ENCODE measurements at places on chromosomes 4 and X.

GRCh38 chr4:5801696-5802095, 90.7 kb downstream of the EVC start:
- no peak for DNase-seq

GRCh38 chrX:73398185-73398914, 48.5 kb upstream of the CDX4 start:
- no peak for DNase-seq

GRCh38 chr4:7805533-7806337, 133.9 kb downstream of the AFAP1 start:
- DNase-seq = no peak

GRCh38 chrX:38552721-38553120, 8.6 kb upstream of the TSPAN7 start:
- DNase-seq = no peak

DNA sequence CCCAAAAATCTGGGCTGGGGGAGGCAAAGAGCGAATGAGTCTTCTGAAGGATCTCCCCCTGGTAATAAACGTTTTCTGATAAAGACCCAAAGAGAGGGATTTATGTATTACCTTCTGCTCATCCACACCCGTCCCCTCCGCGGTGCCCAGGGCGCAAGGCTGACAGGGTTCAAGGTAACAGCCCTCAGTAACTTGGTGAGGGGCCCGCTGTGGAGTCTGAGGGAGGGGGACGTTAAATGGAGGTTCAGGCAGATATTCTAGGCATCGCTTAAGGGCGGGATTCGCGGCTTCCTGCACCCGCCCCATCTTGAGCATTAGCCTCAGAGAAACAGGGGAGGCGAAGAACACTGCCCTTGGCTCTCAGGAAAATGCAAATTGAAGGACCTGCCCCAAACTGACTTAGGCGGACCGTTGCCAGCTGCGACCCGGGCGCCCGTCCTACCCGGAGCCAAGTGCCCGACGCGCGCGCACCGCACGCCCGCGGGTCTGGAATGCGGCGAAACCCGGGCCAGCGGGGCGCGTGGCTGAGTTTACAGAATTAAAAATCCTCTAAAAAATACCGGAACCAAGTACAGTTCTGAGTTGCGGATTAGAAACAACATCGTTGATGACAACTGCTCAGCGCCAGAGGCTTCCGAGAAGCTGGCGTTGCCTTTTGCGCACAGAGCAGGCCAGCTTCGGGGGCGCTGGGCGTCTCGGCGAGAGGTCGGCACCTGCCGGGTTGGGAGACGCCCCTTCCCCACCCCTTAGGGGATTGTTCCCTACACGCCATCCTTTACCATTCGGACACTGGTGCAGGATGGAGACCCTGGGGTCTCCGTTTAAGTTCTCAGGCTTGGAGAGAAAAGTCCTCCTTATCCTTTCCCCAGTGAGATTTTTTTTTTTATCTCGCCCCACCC, 2.8 kb downstream of the HELT start:
- no peak for DNase-seq

- DNase-seq = no peak
These were observed 4.9 kb upstream of the TLR8 start for GRCh38 chrX:12901486-12901885.

- no peak for DNase-seq
These were observed 90.9 kb downstream of the COMMD8 start for GRCh38 chr4:47372561-47372960.

DNA sequence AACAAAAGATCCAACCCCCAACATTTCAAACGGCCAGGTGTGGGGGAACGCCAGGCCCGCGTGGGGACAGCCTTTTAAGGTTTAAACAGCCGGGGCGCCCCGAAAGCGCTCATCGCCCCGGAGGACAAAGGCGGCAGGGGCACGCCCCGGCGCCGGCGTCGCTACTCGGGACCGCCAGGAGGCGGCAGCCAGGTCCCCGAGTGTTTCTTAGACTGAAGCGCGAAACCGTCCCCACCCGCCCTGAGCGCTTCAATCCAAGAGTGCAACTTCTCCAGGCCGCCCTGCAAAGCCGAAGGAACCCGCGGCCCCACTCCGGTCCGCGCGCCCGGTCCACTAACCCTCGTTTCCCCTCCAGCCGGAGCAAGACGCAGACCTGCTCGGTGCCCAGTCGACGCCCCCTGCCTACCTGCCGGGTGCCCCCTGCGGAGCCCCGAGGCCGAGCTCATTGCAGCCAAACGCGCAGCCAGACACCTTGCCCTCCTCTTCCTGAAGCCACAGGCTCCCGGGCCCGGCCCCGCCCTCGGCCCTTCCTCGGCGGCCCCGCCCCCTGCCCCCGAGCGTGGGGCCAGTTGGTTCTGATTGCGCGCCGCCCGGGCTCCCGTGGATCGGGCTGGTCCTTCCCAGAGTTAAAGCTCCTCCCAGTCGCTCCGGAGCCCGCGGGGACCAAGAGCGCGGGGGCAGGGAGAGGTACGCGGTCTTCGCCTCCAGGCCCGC, at the start of gene CASP6:
Gene CASP6, minus strand, starts transcription at position 496 of the 714 bp plus-strand sequence. Its CDS starts 50 bp downstream, at position 446.
- peak; percentile 72 for DNase-seq

DNA sequence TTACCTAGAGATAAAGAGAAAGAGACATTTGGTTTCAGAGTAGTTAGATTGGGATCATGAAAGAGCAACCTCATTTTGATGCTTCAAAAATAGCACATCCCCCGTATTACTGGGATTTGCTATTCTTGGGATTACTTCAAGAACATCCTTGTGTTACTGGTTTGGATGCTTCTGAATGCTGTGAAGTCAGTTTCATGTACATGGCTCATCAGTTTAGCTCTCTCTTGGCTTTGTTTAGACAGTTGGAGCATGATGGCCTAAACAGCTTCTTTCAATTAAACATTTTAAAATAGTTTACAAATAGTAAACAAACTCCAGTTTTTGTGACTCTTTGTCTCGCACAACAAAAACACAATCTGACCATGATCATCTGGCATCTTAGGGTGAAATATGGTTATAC, 23.9 kb downstream of the HTT start:
- DNase-seq = no peak

- no peak for DNase-seq
These were observed 1.5 kb downstream of the ARAP2 start for GRCh38 chr4:36242629-36243354.

DNA sequence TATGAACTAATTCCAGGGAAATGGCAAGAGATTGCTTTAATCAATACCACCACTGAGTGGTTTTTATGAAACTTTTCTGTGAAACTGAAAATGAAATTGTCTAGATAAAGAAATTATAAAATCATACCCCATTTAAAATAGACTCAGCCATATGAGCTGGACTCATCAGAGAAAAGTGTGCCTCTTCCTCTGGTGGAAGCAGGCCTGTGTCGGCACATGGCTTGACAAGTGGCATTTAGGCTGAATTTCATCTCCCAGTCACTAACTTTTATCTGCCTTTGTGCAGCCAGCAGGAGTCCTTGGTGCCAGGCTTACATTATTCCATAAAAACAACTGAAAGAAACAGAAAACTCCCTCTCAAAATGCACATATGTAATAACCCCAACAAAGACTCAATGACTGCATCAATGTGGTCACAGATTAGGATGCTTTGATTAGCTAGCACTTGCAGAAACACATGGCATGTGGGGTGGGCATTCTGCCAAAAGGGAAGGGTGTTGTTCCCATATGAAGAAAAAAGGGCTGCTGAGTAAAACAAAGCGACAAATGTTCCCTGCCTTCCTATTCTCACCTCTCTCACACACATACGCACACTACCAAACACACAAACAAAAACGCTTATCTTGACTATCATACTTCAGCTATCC, 232.3 kb downstream of the PABPC4L start:
- no peak for DNase-seq

GRCh38 chrX:153478746-153479145, 8.4 kb upstream of the HAUS7 start:
- DNase-seq = no peak

- no peak for DNase-seq
These were observed 2.9 kb upstream of the MTM1 start for GRCh38 chrX:150565551-150565950.

DNA sequence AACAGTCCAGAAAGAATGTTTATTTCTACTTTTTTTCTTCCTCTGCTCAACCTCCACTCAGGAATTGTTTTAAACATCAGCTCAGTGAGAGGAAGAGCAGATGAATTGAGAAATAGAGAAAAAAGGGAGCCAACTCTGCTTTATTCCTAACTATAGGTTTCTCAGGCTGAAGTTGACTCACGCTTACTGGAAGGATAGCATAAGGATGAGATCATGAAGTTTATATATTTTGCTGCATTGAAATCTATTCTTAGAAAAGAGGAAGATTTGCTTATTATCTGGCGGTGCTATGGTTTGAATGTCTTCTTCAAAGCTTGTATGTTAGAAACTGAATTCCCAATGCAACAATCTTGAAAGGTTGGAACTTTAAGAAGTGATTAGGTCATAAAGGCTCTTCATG, 1673.4 kb upstream of the PCDH7 start:
- no peak for DNase-seq

GRCh38 chrX:28649541-28649940, 62.3 kb downstream of the IL1RAPL1 start:
- DNase-seq = no peak

DNA sequence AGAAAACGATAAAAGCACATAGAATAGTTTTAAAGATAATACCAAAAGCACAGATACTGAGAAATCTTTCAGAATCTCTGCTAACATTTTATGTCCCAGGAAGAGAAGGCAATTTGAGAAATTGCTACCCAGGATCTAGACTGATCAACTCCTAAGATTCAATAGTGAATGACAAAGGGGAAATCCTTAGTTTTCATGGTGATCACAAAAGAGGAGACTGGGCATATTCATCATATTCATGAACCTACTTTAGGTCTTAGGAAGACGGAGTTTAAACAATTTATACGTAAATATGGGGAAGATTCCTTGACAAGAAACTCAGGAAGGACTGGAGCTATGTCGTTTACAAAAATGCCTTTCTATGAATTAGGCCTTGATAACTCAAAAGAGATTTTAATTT, 87.3 kb downstream of the SHISA3 start:
- no peak for DNase-seq

DNA sequence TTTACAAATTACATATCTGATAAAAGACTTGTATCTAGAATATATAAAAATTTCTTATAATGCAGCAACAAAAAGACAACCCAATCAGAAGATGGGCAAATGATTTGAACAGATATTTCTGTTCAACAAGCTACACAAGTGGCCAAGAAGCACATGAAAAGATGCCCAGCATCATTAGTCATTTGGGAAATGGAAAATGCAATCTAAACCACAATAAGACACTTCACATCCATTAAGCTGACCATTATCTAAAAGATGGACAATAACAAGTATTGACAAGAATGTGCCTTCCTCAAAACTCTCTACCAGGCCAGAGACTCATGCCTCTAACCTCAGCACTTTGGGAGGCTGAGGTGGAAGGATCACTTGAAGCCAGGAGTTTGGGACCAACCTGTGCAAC, 53.9 kb downstream of the SPINK2 start:
- no peak for DNase-seq

- DNase-seq = no peak
These were observed 197.0 kb upstream of the SLITRK2 start for GRCh38 chrX:145620666-145621065.

GRCh38 chr4:154982187-154983047, 201.3 kb downstream of the RBM46 start:
- DNase-seq = peak; percentile 34

DNA sequence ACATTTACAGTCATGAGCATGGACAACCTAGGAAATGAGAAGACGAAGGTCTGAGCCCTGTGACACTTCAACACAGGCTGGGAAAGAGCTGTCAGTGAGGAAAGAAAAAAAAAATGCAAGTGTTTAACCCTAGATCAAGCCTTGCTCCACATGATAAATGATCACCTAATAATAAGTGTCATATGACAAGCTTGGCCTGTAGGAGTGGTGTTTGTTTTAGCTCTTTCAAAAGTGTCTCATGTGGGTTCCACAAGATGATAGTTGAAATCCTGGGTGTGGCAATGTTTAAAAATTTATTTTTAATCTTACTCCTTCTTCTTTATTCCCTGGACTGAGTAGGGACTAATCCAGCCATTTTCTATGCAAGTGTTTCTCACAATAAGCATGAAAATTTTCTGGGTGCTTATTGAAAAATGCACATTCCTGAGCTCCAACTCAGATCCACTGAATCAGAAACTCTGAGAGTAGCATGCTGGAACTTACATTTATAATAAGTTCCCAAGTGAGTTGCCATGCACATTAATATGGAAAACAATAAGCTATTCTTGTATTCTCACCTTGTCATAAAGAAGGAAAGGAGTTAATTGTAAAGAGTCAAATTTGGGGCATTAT, 138.3 kb downstream of the AREG start:
- no peak for DNase-seq

DNA sequence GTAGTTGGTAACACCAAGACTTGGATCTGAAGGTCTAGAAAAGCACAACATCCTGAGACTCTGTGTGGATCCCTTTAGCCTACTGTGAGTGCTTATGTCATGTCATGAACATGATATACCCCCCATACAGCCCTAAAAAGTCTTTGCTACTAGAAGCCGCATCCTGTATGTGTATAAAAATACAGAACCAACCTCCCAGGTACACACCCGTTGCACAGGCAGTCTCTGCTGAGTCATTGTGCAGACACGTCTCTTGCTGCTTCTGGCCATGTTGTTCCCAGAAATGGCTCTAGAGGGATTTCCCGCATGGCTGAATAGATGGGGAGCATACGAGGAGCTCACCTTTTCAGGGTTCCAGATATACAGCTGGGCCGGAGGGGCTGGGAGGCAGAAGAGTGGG, 93.3 kb downstream of the MAMLD1 start:
- DNase-seq = no peak

- no peak for DNase-seq
These were observed 318.6 kb downstream of the ANK2 start for GRCh38 chr4:113368056-113368455.

GRCh38 chr4:128488055-128488705, 200.6 kb upstream of the PGRMC2 start:
- DNase-seq = no peak

DNA sequence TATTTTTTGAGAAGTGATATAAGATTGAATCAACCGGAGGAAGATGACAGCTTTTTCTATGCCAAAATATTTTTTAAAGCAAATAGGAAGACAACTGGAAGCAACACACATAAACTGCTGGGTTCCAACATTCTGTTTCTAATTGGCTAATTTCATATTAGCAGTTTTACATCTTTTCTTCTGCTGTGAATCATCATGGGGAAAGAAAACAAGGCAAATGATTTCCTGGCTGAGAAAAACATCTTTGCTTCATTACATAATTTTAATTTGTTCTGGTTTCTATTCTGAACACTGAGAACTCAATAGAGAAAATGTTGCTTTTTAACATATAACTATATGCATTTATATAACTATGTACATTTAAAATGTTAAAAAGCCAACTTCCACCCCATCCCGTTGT, 2518.5 kb downstream of the ARAP2 start:
- DNase-seq = no peak

DNA sequence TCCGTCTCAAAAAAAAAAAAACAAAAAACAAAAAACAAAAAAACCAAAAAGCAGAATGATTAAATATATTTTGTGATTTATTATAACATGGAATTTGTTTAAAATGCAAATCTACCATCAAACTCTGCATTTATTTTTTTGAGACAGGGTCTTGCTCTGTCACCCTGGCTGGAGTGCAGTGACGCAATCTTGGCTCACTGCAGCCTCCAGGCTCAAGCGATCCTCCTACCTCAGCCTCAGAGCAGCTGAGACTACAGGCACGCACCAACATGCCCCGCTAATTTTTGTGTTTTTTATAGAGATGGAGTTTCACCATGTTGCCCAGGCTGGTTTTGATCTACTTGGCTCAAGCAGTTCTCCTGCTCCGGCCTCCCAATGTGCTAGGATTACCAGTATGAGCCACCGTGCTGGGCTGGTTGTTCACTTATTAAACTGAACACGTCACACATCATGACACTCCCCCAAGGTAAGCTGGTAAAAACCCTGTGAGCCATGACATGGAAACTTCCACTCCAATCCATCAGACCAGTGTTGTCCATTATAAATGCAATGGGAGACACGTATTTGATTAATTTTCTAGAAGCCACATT, 45.7 kb downstream of the RBM47 start:
- no peak for DNase-seq
